Stimulated activated CD4-positive, alpha-beta T cell treated with anti-CD3 and anti-CD28 coated beads, TNF-alpha, amount 100 ng/mL, for 48 hours (primary cell): ENCODE measurements at places on chromosomes 4 and X.

DNA sequence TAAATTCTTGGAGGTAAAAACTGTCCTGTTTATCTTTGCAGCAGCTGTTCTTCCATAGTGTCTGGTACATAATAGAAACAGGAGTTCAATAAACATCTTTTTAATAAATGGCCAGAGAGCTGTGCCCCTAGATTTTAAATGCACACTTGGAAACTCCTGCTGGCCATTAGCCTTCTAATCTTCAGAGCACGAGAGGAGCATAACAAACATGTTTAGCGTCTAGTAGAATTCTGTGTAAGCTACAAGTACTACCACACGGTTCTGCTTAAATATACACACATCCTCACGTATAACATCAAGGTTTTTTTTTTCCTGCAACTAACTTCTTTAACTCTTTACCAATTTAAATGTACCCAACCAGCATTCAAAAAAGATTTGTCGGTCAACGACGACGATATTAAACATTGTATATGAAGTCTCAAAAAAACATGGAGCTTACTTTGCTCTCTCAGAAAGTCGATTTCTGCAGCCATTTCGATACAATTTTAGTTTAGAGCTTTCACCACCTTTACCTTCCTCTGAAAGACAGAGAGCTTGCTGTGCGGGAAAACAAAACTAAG, 628 bp downstream of the SCLT1 start:
- no peak for DNase-seq

GRCh38 chrX:41963348-41963747, 40.0 kb upstream of the CASK start:
- no peak for DNase-seq

- no peak for DNase-seq
These were observed 31.7 kb downstream of the FGFRL1 start for GRCh38 chr4:1043162-1043561.

- no peak for DNase-seq
These were observed 104.4 kb upstream of the ARHGAP24 start for GRCh38 chr4:85370400-85371032.

DNA sequence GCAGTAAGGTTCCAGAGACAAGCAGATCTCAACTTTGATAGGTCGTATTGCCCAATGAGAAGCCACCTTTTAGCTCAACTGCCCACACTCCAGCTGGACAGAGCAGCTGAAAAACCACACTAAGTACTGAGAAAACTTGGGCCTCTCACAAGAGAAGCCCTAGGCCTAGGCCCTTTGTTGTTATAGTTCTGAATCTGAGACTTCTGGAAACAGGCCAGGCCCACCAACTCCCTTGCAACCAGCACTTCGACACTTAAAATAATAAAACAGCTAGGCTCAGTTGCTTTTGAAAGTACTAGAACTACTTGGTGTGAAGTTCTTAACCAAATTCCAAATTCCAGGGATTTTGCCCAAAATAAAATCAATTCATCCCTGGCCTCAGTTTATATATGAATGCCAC, 13.5 kb upstream of the RTL5 start:
- no peak for DNase-seq

GRCh38 chrX:72203421-72203820, 21.9 kb downstream of the PIN4 start:
- no peak for DNase-seq

GRCh38 chr4:22814906-22815305, 122.2 kb downstream of the GBA3 start:
- DNase-seq = no peak

- DNase-seq = no peak
These were observed 37.1 kb upstream of the IRAK1 start for GRCh38 chrX:154056770-154057241.

- no peak for DNase-seq
These were observed 49.2 kb downstream of the PJA1 start for GRCh38 chrX:69116077-69116476.

- no peak for DNase-seq
These were observed 5.3 kb downstream of the MBNL3 start for GRCh38 chrX:132483488-132483887.

DNA sequence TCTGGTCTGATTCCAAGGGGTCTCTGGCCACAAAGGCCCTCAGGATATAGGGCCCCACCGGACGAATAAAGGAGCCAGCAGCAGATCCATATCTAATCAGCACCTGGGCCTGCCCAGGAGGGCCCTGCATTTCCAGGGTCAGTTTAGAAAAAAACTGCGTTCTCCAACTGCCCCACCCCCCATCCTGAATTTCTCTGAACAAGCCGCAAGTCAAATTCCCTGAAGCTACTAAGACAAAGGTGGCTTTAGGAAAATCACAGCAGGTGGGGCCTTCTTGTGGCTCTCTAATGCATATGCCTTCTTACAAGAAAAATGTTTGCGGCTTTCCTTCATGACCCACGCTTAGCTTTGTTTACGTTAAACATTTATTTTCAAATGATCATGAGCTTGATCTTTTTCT, 76.6 kb downstream of the MBNL3 start:
- no peak for DNase-seq

DNA sequence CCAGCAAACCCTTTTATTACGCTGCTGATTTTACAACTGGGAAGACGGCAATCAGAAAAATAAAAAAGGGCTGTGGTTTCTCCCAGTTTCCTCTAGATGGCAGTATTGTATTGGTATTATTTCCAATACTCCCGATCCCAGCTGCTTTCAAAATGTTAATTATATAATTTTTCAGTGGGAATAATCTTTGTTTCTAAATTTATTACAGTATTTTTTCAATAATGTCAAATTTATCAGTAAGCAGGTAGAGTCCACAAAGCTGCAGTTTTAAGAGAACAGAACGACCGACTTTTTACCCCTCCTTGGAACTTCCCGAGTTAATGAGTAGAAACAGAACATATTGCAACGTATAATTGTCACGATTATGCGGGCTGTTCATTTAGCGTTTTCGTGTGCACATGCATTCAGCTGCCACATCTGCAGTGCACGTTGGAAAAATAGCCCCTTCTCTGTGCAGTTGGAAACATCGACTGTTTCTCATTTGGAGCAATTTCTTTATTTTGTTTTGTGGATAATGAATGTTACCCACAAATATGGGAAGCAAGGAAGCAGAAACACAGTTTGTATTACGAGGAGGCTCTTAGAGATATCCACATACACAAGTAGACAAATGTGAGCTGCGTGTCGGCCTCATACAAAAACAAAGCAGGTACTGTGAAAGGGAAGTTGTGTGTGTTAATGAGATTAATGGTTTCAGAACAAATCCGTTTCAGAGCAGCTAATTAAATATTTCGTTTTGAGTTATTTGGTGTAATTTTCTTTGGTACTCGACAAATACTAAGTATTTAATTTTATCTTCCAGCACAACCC, 188.0 kb downstream of the STIM2 start:
- no peak for DNase-seq

DNA sequence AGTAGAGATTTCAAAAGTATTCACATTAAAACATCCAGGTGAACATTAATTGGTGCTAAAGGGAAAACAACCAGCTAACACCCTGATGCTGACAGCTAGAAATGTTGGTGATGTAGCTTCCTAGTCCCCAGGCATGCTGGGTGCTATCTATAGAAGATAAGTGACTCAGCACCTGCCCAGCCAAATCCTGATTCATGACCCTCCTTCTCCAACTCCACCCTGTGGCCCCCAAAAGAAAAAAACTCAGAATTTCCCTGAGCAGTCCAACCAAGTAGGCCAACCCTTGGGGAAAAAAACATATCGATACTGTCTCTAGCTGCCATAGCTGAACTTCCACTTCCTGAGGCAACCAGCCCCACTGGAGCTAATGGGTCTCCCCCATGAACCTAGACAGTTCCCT, 197.6 kb upstream of the KLF3 start:
- no peak for DNase-seq

- no peak for DNase-seq
These were observed 127.0 kb upstream of the GATB start for GRCh38 chr4:151887816-151888180.

DNA sequence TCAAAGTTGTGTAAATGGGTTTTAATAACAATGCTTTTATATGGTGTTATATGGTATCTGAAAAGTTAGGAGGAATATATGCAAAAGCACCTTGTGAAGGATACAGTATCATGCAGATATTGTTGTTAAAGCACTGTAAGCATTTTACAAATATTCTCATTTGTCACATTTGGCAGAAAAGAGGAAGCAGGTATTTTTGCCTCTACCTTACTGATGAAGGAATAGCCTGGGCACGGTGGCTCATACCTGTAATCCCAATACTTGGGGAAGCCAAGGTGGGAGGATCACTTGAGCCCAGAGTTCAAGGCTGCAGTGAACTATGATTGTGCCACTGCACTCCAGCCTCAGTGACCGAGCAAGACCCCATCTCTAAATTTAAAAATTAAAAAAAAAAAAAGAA, 12.2 kb upstream of the GDPD2 start:
- DNase-seq = no peak

- no peak for DNase-seq
These were observed 1646.4 kb upstream of the ADGRL3 start for GRCh38 chr4:59553721-59554091.

- no peak for DNase-seq
These were observed 140.9 kb upstream of the FMR1 start for GRCh38 chrX:147770858-147771257.

DNA sequence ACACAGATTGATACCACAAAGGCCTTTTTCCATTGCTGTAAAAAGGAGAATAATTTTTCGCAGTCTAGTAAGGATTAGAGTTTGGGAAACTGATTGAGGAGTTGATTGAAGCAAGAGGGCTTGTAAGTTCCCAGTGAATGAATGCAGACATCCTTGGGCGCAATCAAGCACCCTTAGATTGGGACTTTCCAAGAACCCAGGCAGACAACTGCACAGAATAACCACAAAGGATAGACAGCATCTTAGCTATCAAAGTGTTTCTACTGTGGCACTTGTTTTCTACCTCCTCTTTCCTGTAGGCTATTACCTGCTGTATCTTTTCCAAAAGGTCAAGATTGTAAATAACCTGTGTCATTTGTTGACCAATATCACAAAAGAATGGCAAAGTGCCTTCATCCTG, 2.6 kb downstream of the COX18 start:
- no peak for DNase-seq

DNA sequence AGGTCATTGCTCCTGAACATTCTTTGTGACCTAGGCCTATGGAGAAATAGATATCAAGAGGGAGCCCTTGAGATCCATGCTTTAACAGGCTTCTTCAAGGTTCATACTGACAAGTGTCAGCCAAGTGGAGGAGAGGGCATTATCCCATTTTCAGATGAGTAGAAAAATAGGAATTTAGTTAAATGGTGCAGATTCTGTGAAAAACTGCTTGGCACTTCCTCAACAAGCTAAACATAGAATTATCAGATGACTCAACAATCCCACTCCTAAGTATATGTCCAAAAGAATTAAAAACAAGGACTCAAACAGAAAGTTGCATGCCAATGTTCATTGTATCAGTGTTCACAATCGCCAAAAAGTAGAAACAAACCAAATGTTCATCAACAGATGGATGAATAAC, 43.8 kb upstream of the KCNIP4 start:
- no peak for DNase-seq

DNA sequence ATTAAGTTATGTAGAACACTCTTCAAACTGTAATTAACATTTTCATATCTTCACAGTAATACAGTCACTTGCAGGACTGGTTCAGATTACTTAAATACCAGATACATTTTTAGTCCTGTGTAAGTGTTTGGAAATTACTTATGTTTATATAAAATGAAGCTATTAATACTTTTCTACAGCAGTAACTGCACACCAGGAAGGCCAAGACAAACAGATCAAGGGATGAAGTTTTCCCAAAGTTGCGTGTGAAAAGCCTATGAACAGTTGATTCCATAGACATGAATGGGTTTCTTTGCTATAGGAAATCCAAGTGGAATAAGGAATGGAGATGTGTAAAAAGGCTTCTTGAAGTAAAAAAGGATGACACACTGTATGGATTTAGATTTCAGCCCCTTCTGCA, 28.9 kb upstream of the DRP2 start:
- DNase-seq = no peak

GRCh38 chrX:135009838-135010237, 12.5 kb downstream of the RTL8B start:
- DNase-seq = no peak

DNA sequence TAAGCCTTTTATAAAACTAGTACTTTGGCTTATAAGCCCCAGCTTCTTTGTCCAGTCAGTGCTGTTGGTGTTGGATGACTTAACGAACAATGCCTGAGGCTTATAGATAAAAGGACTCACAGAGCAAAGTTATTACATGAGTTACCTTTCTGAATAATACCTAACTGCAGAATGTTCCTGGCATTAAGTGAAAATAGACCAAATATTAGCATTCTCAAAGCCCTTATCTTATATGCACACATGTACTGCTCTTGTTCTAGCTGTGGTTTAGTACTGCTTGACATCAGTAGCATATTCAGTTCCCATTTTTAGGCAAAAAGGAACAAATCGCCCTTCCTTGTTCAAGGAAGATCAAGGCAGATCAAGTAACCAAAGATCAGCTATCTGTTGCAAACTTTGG, 131.6 kb downstream of the ZNF330 start:
- DNase-seq = no peak

- no peak for DNase-seq
These were observed 12.5 kb downstream of the SH2D1A start for GRCh38 chrX:124358800-124359383.

GRCh38 chrX:136354201-136354600, 53.4 kb downstream of the ADGRG4 start:
- no peak for DNase-seq

DNA sequence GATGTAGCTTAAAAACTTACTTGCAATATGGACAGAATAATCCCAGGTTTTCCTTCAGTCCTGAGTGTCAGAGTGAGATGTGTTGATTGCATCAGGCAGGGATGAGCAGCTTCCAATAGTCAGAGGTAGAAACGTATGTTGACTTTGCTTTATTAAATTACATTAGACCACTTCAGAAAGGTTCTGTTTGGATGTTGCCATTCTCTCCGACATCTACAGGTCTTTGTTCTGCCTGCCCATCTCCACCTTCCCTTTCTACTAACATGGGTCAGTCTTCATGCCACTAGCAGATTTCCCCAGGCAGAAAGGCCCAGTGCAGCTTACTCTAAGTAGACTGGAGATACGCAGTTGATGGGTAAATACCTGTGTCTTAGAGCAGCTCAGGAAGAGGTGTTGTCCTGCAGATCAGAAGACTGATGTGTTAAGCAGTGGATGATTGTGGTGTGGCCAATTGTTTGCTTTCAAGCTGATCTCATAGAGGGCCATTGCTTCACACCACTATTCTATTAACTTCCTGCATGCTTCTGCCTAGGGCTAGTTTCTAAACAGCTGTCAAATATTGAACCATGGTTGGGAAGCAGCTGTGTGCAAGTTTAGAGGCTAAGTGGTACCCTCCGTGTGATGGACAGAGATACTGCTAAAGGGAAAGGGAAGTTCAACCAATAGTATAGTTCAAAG, 1.8 kb downstream of the FRMPD4 start:
- no peak for DNase-seq

DNA sequence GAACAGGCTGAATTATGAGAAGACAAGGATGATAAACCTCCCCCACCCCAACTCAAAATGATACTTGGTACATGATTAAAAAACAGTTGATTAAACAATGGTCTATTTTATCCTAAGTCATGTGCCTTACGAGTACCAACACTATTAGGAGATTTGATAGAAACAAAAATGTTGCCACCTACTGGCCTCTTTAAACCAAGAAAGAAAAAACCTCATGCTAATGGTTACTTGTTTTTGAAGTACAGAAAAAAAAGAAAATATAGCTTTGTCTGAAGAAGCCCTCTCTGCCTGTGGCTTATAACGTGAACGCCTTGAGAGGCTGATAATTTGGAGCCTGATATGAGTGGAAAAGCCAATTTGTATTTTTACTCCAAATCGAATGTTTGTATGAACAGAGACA, 538.2 kb downstream of the DMD start:
- no peak for DNase-seq

- DNase-seq = no peak
These were observed 112.4 kb downstream of the RNF150 start for GRCh38 chr4:141020801-141021261.
